ENCODE measurements at places on chromosomes 7 and 10.

GRCh38 chr10:8378198-8378983 is 323.9 kb downstream of the GATA3 start:
- DNase-seq = no peak

- no peak for DNase-seq
Observed at GRCh38 chr10:77964811-77965210, 38.3 kb upstream of the DLG5 start.

DNA sequence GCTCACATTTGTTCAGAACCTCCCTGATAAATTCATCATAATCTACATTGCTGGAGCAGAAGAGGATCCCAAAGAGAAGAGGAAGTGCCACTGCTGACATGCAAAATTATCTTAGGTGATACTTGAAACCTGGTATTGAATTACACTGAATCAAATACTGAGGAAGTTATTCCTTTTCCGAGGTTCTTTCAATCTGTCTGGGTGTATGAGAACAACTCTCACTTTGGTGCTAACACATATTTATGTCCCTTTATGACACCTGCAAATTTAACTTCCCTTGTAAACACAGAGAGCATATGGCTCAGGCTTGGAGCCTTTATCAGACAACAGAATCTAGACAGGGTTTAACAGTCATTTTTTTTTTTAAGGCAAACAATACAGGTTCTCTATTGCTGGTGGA is 131.4 kb downstream of the SRPK2 start:
- no peak for DNase-seq

DNA sequence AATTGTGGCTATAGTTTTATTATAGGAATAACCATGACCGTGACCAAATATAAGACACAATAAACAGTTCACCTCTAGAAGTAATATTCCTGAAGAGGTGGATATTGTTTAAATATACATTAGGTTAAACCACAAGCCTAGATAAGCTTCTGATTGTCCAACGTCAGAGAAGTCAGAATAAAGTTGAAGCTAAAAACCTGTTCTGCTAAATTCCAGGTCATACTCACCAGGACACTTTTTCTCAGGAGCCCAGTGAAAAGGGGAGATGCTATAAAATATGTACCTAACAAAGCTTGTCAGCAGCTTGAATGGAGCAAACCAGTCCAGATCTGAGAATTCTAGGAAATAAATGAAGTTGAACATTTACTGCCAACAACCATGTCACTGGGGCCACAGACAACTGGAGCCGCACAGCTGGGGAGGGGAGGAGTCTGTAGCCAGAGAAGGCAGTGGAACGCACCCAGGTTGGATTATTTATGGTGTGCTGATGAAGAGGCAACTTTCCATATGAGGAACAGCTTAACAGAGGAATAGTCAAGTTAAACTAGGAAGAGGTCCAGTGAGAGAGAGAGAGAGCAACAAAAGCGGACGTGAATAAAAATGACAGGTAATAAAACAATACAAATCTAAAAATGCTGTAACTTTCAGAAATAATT is 191.1 kb downstream of the ZNF438 start:
- DNase-seq = no peak

GRCh38 chr10:124157271-124157681 is 63.9 kb upstream of the CHST15 start:
- DNase-seq = no peak

GRCh38 chr7:42236266-42236975 is 588 bp downstream of the GLI3 start:
- DNase-seq = no peak

DNA sequence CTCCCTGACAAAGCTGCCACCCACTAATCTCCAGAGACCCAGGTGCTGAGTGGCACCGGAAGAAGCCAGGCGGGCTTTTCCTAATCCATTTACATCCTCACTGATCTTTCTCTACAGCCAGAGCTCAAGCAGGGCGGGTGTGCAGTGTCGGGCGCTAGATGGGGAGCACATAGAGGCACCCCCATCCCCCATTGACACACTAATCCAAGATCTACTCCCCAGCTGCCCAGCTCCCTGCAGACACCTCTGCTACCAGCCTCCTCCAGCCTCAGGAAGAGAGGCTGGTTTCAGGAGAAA is 22.2 kb downstream of the FRMPD2 start:
- DNase-seq = no peak

- no peak for DNase-seq
Observed at GRCh38 chr7:10706875-10707493, 266.7 kb upstream of the PHF14 start.

DNA sequence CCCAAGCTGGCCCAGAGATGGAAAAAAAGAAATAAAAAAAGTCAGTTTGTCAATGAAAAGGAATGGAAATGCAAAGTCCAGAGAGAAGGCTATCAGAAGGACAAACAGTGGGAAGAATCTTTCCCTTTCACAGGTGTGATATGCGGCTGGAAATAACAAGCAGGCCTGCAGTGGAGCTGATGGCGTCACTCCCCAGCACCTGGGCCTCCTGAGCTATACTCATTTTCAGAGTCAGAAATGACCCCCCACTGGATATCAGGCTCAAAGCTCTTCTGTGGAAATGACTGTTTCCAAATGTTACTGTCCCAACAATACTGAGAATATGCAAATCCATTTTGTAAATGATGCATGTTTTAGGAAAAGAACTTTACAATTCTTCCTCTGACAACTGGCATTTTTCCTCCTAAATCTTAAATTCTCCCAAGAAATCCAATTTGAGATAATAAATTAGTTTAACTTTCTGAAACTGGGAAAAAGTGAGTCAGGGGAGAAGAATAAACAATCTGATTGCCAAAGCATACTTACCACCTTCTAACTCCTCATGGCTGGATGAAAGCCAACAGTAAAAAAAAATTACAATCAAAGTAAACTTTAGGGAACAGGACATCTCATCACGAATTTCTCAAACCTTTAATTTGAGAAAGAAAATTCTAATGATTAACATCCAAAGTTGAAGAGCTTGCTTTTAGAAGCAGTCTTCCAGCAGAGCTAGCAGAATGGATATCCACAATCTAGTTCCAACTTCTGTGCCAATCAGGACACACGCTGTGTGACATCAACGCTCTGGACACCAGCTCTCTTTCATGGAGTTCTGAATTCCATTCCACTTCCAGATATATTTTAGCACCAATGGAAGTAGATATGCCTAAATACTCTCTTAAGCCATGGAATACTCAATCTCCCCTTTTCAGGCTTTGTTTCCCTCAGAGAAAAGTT is 5.3 kb upstream of the CUZD1 start:
- DNase-seq = no peak

- DNase-seq = no peak
Observed at GRCh38 chr10:127013211-127013656, 108.0 kb downstream of the DOCK1 start.

DNA sequence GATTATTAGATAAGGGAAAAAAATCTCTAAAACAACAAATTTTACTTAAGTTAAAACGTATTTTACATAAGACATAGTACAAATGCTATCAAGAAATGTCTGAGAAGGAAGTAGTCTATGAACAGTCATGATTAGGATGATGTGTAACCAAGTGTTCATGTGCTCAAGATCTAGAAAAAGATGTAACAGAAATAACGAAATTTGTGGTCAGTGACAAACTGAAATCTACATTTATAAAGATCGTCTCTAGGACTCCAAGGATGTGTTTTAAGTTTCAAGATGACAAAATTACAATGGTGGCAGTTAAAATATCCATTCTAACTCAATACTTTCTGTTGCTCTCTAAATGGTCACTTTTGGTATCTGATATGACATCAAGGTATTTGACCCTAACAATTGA is 17.2 kb downstream of the PPP3CB start:
- no peak for DNase-seq

DNA sequence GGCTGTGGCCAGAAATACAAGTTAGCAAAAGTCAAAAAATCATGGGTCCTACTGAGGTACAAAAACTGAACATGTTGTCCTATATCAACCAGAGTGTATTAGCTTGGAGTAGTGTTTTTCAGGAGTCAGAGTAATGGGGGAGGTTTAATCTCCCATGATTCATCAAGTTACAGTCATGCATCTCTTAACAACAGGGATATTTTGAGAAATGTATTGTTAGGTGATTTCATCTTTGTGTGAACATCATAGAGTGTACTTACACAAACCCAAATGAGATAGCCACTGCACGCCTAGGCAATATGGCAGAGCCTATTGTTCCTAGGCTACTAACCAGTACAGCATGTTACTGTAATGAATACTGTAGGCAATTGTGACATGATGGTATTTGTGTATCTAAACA is 14.9 kb upstream of the TES start:
- no peak for DNase-seq
